Inflammatory macrophage (primary cell): ENCODE measurements at places on chromosomes 3 and 15.

DNA sequence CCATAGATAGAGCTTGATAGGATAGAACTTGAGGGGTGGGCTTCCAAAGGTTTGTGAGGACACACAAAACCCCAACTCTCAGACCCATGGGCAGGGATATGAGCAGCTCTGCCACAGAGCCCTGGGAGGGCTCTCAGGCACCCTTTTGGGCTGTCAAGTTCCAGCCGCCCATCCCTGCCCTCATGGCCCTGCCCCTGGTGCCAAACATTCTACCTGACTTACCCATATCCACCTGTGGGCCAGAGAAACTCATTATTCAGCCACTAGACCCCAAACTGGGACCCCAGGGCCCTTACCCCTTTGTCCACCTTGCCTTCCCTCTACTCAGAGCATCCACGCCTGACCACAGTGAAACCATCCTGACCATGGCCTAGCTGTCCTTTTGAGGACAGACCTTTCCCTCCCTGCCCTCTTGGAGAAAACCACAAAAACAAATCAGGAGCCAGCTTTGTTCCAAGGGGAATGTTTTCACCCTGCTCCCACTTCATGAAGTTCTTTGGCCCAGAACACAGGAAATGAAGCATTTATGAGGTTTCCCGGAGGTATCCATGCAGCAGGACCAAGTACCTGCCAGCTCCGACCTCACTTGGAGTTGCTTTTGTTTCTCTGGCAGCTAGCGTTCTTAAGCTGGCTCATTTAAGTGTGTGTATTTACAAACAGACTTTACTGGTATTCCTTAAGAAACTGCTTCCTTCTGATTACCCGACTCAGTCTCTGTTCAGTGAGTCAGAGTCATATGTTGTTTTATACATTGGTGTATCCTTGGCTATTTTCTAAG, 34.2 kb upstream of the GALNT15 start:
- DNase-seq: no peak

- DNase-seq: no peak
These were observed 243.2 kb upstream of the NR2F2 start for GRCh38 chr15:96087180-96087884.

DNA sequence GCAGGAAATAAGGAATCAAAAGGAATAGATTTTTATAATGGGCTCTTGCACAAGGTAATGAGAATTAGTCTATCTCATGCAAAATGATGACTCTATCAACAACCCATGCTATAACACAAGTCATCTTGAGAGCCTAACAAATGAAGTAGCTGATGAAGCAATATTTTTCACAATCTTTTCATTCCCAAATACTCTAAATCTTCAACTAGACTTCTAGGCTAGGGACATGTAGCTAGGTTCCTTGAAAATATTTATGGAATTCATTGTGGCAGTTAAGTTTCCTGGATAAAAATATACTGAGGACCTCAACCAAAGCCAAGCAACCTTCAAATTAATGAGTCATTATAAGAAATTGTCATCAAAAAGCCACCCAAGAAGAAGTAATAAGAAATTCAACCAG, 55.4 kb downstream of the DCBLD2 start:
- no peak for DNase-seq

DNA sequence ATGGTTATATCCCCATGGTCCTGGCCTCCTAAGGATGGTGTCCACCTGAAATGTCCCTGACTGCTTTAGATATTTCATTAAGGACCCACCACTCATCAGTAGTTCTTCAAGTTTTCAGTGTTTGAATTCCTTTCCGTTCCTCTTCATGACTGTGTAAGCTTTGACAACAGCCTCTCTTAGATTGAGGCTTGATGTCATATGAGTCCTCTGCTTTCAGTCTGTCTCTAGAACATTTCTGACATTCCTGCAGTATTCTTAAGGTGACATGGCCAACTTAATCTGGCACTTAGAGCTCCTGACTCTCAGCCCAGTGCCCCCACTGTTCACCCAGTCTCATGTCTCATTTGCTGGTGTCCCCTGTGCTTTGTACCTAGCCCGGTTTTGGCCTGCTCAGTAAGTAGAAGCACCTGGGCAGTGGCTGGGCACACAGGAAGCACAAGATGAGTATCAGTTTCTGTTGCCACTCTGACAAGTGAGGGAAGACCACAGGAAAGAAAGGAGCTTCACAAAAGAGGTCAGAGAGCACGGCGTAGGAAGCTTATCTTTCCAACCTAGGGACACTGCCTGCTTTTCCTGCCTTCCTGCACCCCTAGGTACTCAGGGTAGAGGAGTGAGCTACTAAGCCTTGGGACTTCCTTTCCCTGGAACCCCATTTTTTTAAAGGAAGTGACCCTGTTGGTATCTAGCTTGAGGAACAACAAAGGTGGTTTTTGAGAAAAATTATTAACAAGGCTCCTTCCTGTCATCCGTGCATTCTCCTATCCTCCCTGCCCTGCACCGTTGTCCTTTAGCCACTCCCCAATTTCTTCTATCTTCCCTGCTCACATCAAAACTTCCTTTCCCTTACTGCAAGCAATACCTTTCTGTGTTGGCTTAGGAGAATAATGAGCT, 103.1 kb downstream of the KLHL25 start:
- no peak for DNase-seq

DNA sequence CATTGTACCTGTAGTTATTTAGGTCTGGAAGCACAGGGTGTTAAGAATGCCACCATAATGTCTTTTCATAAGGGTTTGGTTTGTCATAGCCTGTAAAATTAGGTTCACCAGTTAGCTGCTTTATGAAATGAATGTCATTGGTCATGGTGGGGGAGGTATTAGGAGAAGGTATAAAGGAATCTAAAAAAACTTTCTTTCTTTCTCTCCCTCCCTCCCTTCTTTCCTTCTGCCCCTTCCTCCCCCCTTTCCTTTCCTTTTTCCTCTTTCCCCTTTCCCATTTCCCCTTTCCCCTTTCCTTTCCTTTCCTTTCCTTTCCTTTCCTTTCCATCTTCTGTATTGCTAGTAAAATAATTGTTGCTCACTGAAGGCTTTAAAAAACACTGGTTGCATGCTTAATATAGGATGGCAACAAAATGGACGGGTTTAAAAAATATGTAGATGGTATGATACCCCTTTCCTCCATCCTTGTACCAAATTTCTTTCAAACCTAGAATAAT, 9.6 kb downstream of the ATP2C1 start:
- DNase-seq: no peak

GRCh38 chr3:99873269-99874102, 55.8 kb downstream of the CMSS1 start:
- no peak for DNase-seq

GRCh38 chr3:116140100-116140689, 305.1 kb downstream of the LSAMP start:
- DNase-seq: peak; percentile 6

DNA sequence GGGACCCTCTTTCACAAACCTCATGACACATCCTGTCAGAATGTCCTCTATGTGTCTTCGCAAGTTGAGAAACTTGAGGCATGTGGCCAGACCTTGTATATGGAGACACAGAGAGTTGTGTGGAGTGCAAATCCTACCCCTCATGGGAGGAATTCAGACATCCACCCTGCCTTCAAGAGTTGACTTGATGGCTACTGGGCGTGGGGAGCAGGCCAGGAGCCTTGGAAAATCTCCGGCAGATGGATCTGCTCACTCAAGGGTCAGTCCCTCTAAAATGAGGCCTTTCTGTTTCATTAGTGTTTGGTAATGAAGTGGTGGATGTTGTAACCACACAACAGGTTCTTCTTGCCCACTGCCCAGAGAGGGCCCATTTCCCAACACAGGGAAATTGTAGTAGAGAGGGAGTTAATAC, 79.0 kb downstream of the ASB7 start:
- no peak for DNase-seq
